ENCODE measurements at places on chromosomes 7 and 10. TPM values are rescaled to one million over a fixed set of nuclear protein-coding genes. Genes with fewer than 3 reads are reported as not detected.

- no peak overlapping the region for H3K27ac ChIP-seq
- no peaks in the 10 kb centered on the region for H3K27me3 ChIP-seq
- peaks cover 3% of the 10 kb centered on the region for H3K4me1 ChIP-seq
Measured at GRCh38 chr10:50578949-50579348, 44.8 kb downstream of the SGMS1 start.

DNA sequence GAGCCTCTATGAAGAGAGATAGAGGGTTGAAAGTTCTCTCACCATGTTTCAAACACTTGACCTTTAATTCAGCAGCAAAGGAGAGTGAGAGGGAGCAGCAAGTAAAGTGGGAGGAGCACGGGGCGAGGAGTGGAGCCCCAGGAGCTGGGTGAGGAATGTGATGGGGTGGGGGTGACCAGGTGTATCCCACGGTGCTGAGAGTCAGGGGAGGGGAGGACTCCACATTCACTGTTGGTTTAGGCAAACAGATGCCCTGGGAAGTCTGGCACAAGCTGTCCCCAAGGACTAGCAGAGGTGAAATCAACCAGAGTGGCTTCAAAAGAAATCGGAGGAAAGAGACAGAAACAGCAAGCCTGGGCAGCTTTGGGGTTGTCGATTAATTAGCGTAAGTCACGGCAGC lies 101.8 kb upstream of the PITRM1 start:
- peaks cover 10% of the 10 kb centered on the region for H3K4me1 ChIP-seq
- no peak for DNase-seq
- no peak overlapping the region for H3K4me3 ChIP-seq

Gene NKX2-3
- total RNA-seq: not detected

Gene SNCG
- 94.8 TPM for total RNA-seq

Gene SLC13A1
- not detected for total RNA-seq
